ENCODE measurements at places on chromosomes 7 and 10.

GRCh38 chr10:52228556-52228955 is 85.5 kb upstream of the DKK1 start:
- no peak for DNase-seq

DNA sequence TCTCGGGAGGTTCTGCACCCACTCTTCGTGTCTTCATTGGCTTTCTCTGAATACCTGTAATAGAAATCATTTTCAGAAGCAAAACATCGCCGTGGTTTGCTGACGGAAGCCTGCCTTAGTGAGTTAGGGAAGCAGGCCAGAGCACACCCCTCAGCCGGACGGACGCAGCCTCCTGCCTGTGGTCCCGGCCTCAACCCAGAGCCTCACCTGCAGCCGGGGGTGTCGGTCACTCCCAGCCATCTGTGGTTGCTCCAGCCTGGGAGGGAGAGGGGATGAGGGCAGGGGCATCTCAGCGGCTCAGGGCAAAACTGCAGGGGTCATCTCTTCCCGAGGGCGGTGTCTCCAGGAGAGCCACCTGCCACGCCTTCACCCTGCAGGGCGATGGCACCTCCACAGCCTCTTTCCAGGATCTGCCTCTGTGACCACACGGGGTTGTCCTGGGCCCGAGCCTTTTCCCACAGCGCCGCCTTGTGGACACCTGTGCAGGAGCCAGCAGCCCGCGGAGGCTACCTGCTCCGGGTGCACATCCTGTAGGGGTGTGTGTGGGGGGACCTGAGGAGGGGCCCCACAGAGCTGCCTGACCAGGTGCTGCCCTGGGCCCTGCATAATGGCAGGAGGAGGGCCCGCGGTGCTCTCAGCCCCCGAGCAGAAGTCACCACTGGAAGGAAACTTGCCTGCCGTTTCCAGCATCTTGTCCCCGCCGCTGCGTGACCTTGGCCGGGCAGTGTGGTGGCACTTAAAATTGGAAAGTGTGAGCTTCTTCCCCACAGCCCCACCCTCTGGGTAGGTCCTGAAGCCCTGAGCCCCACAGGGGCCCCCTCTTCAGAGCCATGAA is 21.6 kb upstream of the AP5Z1 start:
- peak; percentile 55 for DNase-seq

GRCh38 chr10:16943295-16944285 is 126.4 kb upstream of the RSU1 start:
- no peak for DNase-seq

- no peak for DNase-seq
Observed at GRCh38 chr10:131207176-131207575, 104.3 kb downstream of the TCERG1L start.

GRCh38 chr10:106559442-106559841 is 605.1 kb downstream of the SORCS1 start:
- DNase-seq, result no peak

DNA sequence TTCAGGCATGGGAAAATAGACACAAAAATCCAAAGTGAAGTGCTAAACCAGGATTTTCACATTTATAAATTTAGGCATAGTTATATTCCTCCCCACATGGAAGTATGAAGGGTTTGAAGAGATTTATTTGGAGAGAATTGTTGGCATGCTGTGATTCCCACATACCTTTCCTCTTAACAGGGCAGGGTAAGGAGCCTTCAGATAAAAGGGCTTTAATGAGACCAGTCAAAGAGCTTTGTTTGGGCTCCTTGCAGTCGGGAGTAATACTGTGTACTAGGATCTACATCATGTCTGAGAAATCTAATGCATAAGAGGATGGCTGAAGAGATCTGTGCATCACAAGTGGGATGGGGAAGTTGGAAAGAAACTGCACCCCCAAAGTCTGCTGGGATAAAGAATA is 140.8 kb upstream of the PTN start:
- DNase-seq, result no peak

- no peak for DNase-seq
Observed at GRCh38 chr10:29897999-29898716, 161.2 kb downstream of the JCAD start.

- DNase-seq, result no peak
Observed at GRCh38 chr7:142172932-142173331, 61.4 kb downstream of the MGAM2 start.

GRCh38 chr10:117621196-117621595 is 78.7 kb downstream of the EMX2 start:
- DNase-seq, result no peak

DNA sequence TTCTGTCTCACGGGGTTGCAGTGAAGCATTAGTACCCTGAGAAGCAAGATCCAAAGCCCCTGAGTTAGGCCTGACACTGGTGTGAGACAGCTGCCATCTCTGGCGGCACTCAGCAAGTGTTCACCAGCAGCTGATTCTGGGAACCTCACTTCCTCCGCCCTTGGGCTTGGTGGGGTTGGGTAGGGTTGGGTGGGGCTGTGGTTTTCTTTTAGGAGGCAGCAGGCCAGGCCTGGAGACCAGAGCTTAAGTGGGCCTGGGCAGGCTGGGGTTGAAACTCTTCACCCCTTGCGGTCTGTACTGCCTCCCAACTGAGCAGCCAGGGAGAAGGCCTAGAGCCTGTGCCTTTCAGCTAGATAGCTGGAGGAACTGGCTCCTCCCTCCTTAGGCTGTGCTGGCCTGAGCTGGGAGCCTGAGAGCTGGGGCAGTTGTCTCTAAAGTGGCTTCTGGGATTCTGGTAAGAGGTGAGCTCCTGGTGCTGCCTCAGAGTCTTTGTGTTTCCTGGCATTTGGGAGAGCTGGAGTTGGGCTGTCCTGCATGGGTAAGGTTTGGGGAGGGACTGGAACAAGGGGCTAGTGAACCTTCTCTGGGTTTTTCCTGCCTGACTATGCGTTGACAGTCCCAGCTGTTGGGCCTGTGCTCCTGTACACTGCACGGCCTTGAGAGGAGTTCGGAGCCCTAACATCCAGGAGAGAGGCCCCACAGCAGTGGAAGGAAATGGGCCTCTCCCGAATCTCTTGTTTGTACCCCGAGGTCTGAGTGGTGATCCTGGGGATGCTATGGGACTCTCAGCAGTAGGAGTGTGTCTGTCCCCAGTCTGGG is 5.1 kb downstream of the TSPAN14 start:
- DNase-seq, result peak; percentile 89

GRCh38 chr10:131817866-131818509 is 82.8 kb upstream of the PPP2R2D start:
- no peak for DNase-seq

- DNase-seq, result no peak
Observed at GRCh38 chr10:22294694-22295093, 21.5 kb upstream of the COMMD3 start.

DNA sequence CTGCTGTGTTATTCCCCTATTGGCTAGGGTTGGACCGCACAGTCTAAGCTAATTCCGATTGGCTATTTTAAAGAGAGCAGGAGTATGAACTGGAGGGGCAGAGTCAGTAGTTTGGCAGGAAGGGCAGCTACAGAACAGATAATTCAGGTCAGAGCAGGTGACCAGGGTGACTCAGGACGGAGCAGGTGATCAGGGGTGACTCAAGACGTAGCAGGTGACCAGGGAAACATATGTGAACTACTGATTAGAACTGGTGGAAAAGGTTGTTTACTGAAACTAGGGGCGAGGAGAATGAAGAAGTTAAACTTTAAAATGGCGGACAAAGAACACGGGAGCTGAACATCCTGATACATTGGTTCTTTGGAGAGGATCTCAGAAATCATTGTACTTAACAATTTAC is 102.3 kb downstream of the CCDC7 start:
- no peak for DNase-seq

DNA sequence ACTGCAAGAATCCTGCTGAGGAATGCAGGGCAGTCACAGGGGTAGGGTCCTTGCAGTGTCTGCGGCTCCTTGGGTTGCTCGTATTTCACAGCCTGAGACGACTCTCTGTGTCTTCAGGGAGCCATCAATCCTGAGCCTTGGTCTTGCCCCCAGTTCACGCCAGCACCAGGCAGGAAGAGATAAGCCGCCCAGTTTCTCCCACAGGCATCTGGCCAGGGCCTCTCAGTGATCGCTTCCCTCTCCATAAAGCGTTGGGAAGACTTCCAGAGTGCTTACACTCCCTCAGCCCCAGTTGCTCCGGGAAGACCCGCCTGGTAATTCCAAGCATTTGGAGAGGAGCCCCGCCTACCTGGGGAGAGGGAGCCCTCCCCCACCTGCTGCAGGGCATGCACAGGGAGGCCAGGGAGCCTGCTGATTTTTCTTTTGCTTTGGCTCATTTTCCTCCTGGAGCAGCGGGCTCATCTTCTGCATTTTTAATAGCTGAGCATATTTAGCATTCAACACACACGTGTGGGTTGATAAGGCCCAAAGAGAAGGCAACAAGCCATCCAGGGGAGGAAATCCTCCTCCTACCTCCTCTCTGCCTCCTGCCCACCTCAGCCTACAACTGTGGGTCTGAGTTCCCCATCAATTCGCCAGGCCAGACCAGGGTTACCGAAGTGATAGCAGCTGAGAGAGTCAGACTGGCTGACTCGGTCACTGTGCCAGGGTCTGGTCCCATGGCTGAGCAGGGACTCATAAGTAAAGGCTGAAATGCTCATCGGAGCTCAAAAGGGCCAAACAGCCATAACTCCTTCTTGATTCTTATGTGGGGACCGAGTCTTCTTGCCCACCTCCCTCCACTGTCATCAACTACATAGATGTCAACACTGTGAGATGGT is 74.4 kb upstream of the EFCAB10 start:
- no peak for DNase-seq

GRCh38 chr7:153087498-153087897 is 327.9 kb downstream of the ACTR3B start:
- no peak for DNase-seq

DNA sequence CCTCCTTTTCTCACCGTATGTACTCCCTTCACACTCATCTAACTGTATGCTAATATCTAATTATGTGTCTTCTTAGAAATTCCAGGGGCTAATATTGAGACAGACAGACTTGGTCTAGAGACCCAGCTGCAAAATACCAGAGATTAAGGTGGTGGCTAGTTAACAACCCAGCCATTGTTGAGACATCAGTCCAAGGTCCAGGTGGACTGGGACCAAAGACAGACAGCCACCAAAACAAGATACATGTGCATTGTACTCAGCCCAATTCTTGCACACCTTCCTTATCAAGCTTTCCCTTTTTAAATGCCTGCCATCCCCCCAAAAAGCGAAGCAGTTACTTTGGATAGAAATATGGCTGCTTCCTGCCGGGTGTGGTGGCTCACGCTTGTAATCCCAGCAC is 43.3 kb upstream of the LRRN3 start:
- DNase-seq, result no peak

- no peak for DNase-seq
Observed at GRCh38 chr7:10268034-10268433, 705.6 kb upstream of the PHF14 start.

DNA sequence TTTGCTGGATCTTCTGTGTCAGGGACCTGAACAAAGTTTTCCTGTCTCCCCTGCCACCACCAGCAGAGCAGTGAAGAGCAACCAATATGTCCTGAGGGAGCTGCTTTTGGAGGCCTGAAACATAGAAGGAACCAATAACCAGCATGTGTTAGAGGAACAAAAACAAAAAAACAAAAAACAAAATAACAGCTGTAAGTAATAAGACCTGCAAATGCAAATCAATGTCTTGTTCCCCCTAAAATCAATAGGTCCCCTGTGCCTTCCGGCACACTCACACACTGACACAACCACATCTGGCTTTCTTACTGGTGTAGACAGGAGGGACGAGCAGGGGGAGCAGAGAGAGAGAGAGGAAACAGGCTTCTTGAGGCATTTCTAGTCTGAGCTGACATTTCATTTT is 94.1 kb downstream of the NRG3 start:
- no peak for DNase-seq

DNA sequence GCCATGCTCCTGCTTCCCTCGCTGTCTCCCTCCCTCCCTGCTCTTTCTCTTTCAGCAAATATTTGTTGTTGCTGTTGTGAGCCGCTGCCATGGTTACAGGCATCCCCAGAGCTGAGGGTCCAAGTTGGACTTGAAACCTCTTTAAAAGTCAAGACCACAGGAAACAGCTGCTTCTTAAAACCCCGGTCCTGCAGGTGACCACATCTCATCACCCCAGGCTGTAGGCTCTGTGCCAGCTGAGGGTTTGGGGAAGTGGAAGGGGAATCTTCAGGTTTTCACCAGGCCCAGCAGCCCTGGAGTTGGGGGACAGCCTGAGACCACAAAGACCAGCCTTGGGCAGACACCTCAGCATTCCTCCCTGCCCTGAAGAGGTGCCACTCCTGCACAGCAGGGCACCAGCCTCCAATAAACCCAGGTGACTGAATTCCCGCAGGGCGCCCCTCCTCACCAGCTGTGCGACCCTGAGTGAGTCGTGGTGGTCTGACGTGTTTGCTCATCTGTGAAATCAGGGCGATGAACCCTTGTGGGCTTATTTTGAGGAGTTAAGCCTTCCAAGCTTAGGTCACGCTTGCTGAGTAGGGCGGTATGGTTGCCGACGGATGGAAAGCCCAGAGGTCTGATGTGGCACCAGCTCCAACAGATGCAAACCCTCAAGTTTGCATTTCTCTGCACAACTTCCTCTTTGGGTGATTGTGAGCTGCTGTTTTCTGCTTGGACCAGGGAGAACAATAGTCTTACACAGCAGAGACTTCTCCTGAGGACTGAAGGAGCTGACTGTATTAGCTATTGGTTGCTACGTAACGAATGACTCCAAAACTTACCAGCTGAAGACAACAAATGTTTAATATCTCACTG is 24.8 kb downstream of the NPTX2 start:
- DNase-seq, result no peak

GRCh38 chr7:105454921-105455320 is 66.2 kb upstream of the SRPK2 start:
- no peak for DNase-seq

DNA sequence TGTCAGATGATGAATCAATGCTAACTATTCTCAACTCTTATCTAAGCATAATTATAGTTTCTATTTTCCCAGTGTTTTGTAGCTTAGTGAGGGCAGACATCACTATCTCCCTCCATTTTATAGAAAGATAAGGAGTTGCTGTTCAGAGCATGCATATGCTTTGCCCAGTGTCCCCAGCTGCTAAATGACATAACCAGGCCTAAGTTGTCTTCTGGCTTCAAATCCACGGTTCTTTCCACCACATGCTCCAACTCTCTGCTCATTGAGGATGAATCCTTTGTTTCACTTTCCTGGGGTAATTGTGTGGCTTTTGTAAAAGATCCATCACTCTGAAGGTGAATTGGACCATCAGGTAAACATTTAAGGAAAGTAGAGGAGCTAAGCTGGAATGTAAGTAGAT is 134.0 kb downstream of the SNX10 start:
- no peak for DNase-seq

DNA sequence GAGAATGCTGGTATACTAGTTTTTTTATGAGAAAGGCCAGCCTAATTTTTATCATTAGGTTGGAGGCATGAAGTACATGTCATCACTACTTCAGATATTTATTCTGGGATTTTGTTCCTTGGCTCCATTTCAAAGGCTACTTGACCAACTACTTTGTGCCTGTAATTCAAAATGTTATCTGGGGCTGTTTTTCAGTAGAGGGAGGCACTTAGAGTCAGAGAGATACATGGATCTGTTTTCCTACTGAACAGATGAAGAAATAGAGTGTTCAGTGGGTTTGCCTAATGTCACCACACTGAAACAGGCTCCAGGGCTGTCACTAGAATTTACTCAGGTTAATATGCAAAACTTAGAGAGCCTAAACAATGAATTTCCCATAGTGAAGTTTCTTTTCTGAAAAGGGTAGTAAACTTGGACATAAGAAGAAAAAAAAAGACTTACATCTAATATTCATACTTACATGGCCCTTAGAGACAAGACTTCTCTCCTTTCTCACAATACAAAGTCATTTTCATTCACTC is 127.3 kb upstream of the ITGB1 start:
- DNase-seq, result no peak

Data from T-helper 2 cell (primary cell).